Stimulated activated CD4-positive, alpha-beta T cell treated with anti-CD3 and anti-CD28 coated beads, Interleukin-1b, Interleukin-23, amount 100 ng/mL, for 48 hours (primary cell): ENCODE measurements at places on chromosomes 6 and 20.

GRCh38 chr6:84074988-84075781 is 41.6 kb downstream of the MRAP2 start:
- DNase-seq: no peak

GRCh38 chr6:13678255-13678983 is 33.2 kb downstream of the RANBP9 start:
- no peak for DNase-seq

DNA sequence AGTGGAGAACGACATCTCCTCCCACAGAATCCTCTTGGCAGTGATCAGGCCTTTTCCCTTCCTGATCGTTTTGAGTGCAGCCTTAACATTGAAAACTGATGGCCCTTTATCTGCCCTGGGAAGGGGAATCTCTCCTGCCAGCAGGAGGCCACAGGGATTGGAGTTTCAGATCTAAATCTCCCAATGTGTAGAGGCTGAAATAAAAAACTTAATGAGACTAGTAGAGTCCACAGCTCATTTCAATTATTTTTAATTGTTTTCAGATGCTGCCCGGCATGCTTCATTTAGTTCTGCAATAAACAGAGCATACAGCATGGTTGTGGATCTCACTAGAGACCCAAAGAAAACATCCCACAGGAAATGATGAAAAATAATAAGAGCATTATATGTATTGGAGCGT is 662.2 kb upstream of the HS3ST5 start:
- DNase-seq: no peak

DNA sequence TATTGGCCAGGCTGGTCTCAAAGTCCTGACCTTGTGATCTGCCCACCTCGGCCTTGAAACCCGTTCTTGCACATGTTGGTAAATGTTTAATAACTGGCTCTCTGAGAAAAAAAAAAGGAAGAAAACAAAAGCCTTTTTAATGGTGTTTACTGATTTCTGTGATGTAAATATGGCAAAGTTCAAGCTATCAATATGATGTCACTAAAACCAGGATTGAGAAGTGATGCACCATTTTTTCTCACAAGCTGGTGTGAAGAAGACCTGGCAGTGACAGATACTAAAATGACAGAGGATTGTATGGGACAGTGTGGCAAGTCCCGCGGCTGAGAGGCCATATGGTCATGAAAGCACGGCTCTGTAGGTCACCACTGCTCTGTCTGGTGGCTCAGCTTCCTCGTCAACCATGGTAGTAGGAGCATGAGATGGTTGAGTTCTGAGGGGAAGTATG is 196.3 kb upstream of the SUPT3H start:
- no peak for DNase-seq

DNA sequence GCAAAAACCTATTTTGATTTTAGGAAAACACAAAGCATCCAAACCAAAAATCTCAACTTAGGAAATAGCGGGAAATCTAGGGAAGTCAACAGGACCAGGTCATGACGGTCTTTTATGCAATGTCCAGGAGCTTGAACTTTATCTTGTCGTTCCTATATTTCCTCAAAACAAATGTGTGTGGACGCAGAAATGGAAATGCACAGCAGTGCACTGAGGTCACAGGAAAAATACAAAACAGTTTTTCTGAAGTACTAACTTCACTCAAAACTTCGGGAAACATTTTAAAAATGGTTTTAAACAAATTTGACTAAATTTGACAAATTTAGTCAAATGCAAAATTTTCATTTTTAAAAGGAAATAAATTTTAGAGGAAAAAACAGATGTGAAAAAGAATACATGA is 5.5 kb upstream of the SLC17A2 start:
- no peak for DNase-seq

- DNase-seq: no peak
These were observed 56.4 kb downstream of the UQCC1 start for GRCh38 chr20:35355372-35355771.

DNA sequence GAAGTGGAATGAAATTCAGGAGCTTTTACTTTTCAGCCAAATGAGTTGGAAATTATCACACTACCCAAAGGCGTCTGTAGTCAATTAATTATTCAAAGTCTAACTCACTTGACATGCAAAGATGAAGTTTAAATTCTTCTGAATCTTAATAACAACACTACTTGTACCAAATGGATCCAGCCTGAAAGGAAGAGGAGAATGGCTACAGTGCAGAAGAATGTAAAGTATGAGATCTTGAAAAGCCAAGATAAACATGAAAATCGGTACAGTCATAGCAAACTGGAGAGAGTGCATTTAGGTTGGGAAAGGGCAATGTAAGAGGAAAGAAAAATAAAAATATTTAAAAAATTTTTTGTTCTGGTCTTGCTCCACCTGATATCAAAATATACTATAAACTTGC is 195.5 kb downstream of the SIM1 start:
- no peak for DNase-seq

DNA sequence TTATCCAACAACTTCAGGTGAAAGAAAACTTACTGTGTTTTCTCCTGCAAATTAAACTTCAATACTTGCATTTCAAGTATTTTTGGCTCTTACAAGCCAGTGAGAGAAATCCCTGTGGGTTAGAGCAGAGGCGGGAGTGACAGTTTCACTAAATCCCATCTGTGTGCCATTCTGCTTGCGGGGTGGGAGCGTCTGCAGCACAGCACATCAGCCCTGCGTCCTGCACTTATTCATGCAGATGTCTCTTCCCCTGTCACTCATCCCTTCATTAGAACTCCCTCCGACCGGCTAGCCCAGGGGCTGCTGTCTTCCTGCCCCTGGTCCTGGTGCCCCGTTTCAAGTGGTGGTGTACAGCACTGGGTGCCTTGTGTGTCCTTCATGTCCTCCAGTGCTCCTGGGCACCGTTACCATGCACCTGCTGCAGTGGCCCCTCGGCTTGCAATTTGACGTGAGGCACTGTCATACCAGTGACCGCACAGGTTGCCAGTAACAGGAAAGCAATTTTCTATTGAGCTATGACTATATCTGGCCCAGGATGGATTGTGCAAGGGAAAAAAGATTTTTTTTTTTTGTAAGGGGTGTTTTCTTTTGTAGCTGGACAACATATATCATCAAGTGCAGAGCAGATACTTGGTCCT is 59.4 kb downstream of the INSM1 start:
- no peak for DNase-seq

- DNase-seq: no peak
These were observed 58.3 kb upstream of the TMEM181 start for GRCh38 chr6:158501360-158502262.
